ENCODE measurements at places on chromosomes 3 and 15.

DNA sequence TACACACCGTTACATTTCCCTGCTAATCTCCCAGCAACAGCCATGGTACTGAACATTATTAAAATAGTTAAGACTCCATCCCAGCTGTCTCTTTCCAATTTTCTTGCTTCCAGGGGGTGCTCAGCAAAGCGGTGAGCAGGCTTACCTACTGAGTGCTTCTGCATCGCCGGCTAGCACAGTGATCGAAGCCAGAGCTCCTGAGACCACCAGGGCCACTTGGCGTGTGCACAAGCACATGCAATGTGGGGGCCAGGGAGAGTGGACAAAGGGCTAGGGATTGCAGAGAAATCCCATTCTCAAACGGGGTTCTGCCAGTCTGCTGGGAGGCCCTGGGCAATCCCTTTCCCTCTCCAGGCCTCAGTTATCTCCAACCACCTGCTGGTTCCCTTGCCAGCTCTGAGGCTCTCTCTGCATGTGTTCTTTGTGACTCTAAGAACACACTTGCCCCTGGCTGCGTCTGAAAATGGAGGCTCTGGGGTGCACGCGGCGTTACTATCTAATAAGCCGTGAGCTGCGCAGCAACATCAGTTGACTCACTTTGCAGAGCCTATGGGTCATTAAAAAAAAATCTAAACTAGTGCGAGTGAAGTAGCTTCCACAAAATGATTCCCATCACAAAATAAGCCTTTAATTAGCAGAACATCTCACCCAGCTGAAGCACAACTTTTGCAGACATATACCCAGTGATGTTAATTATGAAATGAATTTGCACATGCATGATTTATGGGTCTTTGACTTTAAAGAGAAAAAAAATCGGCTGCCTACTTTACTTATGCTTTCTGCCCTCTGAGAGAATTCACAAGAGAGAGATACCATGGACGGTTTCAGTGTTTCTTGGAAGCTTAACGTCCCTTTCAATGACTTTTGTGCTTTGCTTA is 271.5 kb downstream of the TLE3 start:
- DNase-seq, result no peak

DNA sequence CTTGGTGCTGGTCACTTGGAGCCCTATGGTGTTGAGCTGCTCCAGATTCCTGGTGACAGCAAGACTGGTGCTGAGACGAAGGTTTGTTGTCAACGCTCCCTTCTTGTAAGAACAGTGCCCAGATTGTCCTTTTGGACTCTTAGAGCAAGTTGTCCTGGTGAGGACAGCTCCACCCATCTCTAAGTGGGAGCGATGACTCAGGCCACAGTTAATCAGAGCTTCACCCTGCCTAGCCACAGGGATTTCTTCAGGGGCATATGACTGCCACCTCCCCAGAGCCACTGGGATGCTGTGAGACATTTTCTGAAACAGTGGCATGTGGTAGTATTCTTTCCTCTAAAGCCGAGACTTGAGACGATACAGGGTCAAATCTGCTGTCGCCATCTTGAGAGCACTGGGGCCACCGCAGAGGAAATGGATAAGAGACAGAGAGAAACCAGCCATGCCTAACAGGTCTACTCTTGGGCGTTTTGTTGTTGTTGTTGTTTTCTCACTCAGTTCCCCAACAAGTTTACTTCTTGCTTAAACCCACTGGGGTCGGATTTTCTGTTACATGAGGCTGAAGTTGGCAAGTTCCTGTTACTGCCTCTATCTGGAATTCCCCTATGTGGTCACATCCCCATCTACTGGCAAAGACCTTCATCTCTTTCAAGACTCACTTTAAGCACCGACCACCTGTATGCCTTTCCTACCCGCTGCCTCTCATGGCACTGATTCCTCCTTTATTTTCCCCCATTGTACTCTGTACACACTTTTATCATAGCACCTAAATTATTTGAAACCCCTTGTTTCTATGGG is 16.0 kb upstream of the PCOLCE2 start:
- DNase-seq, result no peak

DNA sequence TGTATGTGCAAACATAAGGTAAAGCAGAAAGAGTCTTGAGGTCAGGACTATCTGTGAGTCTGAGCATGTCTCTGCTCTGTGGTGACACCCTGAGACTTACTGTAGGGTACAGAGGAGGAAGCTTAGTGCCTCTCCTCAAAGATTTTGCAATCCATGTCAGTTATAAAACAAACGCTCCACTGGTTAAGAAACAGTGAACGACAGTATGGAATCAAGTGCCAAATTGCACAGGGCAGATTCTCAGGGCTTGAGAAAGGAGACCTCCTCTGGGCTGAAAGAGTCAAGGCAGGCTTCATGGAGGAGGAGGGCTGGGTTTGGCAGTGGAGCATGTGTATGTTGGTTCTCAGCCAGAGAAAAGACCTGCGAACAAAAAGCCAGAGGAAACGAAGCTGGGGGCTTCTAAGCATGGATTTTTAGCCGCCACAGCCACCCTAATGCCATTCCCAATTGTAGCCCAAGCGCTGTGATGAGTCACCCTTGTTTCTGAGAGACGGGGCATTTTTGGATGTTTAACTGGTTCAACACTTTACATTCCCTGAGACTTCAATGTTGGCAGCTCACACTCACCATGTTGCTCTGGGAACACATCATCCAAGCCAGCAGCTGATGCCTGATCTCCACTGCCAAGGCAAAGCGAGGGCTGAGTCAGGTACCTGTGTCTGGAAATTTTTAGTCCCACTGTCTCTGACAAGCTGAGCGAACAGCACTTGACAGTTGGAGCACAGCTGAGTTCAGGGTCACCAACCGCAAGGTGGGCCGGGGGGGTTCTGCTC is 3.4 kb upstream of the DGKG start:
- DNase-seq, result no peak

GRCh38 chr3:102916532-102916931 is 481.7 kb downstream of the ZPLD1 start:
- no peak for DNase-seq

GRCh38 chr3:119831022-119831421 is 49.1 kb downstream of the NR1I2 start:
- DNase-seq, result no peak

- no peak for DNase-seq
Measured at GRCh38 chr3:24048843-24049242, 103.8 kb downstream of the NR1D2 start.

DNA sequence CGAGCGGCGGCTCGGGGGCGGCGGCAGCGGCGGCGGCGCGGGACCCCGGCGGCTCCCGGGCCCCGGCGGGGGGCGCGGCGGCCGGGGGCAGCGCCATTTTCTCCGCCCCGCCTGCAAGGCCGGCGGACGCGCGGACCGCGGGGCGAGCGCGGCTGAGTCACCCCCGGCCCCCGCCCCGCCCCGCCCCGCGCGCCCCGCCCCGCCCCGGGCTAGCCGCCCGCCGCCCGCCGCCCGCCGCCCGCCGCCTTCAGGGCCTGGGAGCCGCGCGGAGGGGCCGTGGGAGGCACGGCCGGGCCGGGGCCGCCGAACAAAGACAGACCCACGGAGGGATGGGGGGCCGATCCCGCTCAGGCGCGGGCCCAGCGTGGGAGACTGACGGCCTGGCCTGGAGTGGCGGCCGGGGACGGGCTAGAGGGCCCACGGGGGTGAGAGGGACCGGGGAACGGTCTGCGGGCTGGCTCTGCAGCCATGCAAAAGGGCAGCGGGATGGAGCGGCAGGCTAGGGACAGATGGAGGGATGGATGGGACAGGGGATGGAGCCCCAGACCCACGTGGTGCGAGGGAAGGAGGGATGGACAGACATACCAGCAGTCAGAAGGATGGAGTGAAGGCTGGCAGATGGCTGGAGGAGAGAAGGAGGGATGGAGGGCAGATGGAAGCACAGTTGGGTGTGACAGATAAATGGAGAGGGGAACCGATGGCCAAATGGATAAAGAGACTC is at the start of gene EIF4E3:
TSS of gene EIF4E3 (minus strand) at position 132 of the 721 bp plus-strand sequence. CDS start at position 97, 35 bp downstream.
- peak; percentile 15 for DNase-seq

DNA sequence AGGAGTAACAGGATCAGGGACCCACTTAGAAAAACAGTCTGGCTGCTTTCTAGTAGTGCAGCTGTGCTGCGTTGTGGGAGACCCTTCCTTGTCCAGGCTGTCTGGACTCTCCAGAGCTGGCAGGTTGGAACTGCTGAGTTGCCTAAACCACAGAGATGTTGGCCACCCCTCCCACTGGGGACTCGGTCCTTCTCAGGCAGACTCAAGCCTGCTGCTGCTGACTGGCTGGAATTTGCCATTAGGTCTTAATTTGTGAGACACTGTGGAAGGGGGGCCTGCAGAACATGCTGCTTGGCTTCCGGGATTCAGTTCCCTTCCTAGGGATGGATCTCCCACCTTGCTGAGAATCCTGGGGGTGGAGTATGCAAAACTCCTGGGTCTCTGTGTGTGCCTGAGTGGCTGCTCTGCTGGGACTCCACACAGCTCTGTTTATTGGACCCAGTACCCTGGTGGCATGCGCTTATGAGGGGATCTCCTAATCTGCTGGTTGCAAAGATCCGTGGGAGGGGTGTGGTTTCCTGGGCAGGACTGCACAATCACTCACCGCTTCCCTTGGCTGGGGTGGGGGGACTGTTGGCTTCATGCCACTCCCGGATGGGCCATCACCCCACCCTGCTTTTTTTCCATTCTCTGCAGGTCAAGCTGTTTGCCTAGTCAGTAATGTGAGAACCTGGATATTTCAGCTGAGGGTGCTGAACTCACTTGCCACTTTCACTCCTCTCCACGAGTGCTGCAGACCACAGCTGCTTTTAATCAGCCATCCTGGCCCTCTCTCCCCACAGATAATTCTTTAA is 150.5 kb downstream of the CFAP20DC start:
- peak; percentile 28 for DNase-seq

DNA sequence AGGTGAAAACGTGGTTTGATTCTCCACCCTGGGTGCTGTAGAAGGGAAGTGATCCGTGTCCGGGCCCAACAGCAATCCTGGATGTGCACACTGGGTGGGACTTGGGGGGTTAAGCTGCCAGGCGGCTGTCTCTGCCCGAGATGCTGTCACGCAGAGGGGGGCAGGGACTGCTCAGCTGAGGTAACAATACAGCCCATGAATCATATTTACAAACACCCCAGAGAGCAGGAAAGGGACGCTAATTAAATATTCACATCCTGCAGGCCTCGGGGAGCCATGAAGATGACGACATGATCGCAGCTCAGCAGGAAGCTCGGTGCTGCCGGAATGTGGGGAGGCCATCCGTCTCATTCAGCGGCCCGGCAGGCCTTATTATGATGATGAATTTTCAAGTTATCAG is 17.9 kb upstream of the CRABP1 start:
- no peak for DNase-seq

DNA sequence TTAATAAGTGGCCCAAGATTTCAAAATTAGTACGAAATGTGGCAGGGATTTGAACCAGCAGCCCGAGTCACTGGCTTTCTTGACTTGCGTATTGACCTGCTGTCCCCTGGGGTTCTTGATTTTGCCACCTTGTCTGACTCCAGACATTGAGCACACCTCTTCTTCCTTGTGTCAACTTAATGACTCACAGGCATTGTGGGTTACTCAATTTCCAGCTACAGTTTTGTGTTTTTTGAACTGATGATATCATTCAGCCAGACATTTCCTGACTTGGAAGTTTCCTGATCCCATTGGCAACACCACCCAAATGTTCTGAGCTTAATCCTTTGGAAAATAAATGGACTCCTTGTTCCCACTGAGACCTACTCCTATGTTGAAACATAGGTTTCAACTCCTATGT is 64.2 kb downstream of the MOBP start:
- DNase-seq, result no peak

GRCh38 chr3:79047581-79047980 is 720.2 kb downstream of the ROBO1 start:
- DNase-seq, result no peak

GRCh38 chr15:79025201-79025600 is 65.4 kb downstream of the RASGRF1 start:
- no peak for DNase-seq

DNA sequence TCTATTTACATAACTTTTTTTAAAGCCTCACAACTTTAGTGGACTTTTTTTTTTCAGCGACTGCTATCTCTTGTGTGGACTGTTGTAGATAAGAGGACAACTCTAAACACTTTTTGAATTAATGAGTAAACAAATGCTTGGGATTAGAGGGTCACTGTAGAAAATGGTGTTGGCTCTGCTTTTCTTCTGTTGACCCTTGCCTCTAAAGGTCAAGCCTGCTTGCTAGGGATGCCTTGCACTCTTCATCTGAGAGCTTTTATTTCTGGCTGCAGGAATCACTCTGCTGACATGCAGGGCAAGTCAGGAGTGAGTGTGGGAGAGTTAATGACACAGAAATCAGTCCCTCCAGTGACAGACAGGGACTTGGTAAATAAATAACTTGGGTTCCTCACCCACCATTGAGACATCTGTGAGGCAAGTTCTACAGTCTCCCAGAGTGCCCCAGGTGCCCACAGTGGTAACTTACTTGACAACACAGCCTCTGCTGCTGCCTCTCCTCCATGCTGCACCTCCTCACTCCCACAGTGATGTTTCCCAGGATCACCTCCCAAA is 390.1 kb downstream of the IL20RB start:
- DNase-seq, result no peak

- no peak for DNase-seq
Measured at GRCh38 chr3:114878114-114878839, 268.8 kb downstream of the ZBTB20 start.

DNA sequence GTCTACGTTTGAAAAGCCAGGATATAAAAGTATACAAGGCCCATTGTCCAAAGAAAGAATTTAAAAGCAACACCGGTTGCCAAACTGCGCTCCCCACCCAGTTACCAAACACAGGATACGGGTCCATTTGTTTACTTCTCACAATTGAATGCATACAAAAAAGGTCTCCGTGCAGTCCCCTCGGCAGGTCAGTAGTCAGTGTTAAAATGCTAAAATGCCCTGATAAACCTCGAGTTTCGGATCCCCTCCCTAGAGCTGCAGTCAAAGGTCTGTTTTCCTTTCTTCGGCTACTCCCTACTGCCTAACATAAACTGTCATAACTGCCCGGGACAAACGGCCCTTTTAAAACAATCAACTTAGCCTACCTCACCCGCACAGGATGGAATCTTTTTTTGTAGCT is 534.6 kb downstream of the FOXP1 start:
- no peak for DNase-seq

GRCh38 chr15:29270169-29270955 is 740 bp upstream of the NSMCE3 start:
- no peak for DNase-seq

- no peak for DNase-seq
Measured at GRCh38 chr3:29317659-29318173, 36.8 kb downstream of the RBMS3 start.

- DNase-seq, result no peak
Measured at GRCh38 chr15:90478846-90479481, 50.8 kb upstream of the CRTC3 start.

- peak; percentile 59 for DNase-seq
Measured at GRCh38 chr3:186614597-186615483, 2.0 kb downstream of the AHSG start.

DNA sequence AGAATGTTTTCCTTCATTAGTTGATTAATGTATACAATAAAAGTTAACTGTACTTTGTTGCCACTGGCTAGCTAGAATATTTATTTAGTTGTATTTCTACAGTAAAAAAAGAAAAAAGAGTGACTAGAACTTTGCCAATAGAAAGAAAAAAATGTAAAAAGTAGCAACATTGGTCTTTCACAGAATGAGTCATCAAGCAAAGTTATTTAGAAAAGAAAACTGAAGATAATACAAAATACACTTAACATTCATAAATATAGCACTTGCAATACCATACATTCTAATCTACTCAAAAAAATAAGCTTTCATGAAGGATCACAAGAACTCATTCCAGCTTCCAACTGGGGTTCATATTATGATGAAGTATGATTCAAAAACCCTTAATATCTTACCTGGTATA is 83.4 kb downstream of the AQR start:
- no peak for DNase-seq
